ENCODE measurements at places on chromosomes 2 and 18.

DNA sequence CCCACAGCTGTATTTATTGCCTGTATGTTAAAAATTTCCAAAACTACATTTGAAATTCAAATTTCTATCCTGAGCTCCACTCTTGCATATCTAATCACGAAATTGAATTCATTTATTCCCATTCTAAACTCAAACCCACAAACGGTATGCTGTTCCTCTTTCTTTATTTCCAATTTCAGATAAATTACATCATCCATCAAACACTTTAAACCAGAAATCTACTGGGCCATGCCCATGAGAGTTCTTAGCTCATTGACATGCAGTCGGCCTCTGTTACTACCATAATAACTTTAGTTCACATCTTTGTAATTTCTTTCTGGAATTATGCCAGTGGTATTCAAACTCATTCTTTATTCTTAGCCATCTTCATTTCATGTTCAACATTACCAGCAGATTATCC, 100.3 kb downstream of the COL3A1 start:
- DNase-seq = no peak

DNA sequence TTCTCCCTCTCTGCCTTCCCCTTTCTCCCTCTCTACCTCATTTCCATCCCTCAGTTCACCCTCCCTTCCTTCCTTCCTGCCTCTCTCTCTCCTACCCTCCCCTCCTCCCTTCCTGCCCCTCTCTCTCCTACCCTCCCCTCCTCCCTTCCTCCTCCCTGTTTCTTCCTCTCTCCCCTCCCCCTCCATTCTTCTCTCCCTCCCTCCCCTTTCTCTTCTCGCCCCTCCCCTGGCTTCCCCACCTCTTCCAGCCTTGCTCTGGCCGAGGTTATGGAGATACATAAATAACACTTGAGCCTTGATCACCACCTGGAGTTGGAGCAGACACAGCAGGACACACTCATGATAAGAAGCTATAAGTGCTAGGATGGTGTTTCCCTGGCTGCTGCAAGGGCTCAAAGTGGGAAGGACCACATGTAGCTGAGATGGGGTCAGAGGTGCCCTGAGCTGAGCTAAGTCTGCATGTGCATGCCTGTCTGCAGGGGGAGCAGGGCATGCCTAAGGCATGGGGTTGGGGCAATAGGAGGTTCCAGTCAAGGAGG, 326.1 kb upstream of the HS6ST1 start:
- no peak for DNase-seq

- DNase-seq = no peak
These were observed 16.2 kb downstream of the DOCK10 start for GRCh38 chr2:225025917-225026571.

DNA sequence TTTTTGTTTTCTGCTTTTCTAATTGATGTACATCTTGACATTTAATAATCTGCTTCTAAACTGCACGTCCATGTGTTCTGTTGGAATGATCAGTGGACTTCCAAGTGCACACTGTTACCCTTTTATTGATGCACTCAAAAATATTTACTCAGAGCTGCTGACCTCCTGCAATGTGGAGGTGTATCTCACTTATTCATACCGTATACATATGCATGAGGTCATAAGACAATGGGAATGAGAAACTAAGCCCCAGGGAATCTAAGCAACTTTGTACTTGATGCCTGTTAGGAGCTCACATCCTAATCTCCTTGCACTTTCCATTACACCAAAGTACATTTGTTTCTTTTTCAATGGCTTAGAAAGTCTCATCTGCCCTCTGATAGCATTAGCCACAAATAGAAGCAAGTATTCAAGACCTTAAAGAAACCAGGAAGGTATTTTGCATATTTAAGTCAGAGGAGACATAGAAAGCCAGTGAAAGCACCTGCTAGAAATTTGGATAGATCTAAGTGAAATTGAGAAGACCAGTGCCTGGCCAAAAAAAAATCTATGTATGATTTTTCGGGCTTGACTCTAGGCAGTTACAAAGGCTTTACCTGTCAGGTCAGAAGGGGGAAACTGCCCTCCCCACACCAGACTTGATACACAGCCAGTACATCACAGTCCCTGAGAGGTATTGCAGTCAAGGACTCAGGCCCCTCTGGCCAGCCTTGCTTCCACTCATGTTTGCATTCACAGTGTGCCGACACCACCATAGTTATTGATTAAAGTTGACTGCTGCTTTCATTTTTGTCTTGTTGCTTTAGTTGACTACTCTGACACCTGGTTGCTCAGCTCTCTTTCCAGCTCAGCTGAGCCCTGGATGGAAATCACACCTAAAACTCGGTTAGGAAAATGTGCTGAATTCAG, 391.7 kb upstream of the CYRIA start:
- no peak for DNase-seq

DNA sequence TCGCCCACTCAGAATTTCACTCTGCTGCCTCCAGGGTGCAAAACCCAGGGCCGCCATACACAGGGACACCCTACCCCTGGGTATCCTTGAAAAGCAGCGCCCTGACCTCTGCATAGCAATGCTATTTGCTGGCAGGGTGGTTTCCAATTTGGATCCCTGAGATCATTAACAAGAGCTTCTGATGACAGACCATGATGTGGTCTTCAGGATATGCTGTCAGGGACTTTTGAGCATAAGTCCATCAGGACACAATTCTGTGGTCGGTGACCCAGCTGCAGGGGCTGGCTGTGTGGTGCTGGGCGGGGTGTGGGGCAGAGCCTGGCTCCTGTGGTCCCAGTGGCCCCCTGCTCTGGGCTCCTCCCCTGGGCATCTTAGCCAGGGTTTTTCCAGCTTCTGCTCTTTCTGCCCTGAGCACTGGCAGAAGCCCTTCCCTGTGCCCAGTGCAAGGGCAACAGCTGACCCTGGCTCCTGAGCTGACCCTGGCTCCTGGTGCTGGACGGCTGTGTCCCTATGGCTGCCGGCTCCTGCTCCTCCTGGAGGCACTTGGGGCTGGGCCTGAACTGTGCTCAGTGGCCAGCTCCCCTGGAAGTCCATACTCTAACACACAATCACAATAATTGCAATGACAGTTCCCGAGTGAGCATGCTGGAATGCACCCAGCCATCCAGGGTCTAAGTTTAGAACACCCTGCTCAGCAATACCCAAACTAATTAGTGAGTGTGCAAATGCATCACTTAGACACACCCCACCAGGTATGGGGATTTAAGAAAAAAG, 271.5 kb downstream of the HDAC4 start:
- no peak for DNase-seq

- peak; percentile 46 for DNase-seq
These were observed 114.4 kb upstream of the CHRNA1 start for GRCh38 chr2:174878537-174879147.

GRCh38 chr2:165837122-165837521, 43.1 kb upstream of the GALNT3 start:
- DNase-seq = no peak

GRCh38 chr2:68594674-68595492, 48.5 kb upstream of the PROKR1 start:
- DNase-seq = peak; percentile 54

GRCh38 chr2:1653956-1654695, 90.2 kb downstream of the PXDN start:
- no peak for DNase-seq

- no peak for DNase-seq
These were observed 64.1 kb downstream of the ATAD2B start for GRCh38 chr2:23862716-23863426.

Measured in SK-N-DZ (cell line).